ENCODE measurements at places on chromosomes 7 and 10.

GRCh38 chr10:69865450-69865849, 63.7 kb downstream of the COL13A1 start:
- no peak for DNase-seq

- no peak for DNase-seq
These were observed 272.6 kb downstream of the FGFR2 start for GRCh38 chr10:121325490-121326231.

GRCh38 chr10:91980319-91980718, 56.7 kb downstream of the BTAF1 start:
- no peak for DNase-seq

DNA sequence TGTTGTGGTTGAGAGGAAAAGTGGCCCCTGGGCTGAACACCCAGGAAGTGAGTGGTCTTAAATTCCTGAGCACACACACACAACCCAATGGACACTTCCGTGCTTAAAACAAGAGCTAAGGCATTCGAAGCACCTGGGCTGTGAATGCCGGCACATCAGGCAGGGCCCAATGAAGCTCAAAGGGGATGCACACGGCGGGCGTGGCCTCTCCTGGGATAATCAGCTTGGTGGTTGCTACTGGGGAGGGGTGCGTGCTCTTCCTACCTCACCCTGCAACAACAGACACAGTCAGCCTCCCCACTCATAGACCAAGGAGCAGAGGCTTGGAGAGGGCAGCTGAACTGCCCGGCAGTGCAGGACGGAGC, 115.0 kb upstream of the TCERG1L start:
- DNase-seq, result no peak

GRCh38 chr10:71494476-71494875, 97.8 kb downstream of the CDH23 start:
- DNase-seq, result no peak

DNA sequence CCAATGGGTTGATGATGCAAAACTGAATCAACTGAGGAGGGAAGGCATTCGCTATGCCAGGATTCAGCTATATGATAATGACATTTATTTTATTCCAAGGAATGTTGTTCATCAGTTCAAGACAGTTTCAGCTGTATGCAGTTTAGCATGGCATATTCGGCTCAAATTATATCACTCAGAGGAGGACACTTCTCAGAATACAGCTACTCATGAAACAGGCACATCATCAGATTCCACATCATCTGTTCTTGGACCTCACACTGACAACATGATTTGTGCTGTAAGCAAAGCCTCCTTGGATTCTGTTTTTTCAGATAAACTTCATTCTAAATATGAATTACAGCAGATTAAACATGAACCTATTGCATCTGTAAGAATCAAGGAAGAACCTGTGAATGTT, 19.7 kb downstream of the TMEM60 start:
- DNase-seq, result no peak

- no peak for DNase-seq
These were observed 8.6 kb downstream of the ZNF786 start for GRCh38 chr7:149081914-149082313.

- no peak for DNase-seq
These were observed 17.0 kb upstream of the MMP21 start for GRCh38 chr10:125792342-125793300.

DNA sequence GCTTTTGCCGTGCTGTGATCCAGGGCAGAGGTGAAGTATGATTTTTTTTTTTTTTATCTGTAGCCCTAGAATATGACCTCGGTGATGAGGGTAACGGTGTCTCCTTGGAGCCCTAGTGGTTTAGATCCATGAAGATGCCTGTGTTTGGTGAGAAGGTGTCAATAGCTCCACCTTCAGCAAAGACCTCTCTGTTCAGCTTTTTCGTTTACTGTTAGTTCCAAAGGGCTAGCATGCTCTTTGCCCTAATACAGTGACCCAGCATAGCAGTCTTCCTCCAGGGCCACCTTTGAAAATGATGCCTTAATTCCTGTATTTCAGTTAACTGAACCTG, 746 bp upstream of the MRPS16 start:
- DNase-seq, result peak; percentile 36

- DNase-seq, result peak; percentile 52
These were observed 290.8 kb downstream of the NXPH1 start for GRCh38 chr7:8724080-8724718.

DNA sequence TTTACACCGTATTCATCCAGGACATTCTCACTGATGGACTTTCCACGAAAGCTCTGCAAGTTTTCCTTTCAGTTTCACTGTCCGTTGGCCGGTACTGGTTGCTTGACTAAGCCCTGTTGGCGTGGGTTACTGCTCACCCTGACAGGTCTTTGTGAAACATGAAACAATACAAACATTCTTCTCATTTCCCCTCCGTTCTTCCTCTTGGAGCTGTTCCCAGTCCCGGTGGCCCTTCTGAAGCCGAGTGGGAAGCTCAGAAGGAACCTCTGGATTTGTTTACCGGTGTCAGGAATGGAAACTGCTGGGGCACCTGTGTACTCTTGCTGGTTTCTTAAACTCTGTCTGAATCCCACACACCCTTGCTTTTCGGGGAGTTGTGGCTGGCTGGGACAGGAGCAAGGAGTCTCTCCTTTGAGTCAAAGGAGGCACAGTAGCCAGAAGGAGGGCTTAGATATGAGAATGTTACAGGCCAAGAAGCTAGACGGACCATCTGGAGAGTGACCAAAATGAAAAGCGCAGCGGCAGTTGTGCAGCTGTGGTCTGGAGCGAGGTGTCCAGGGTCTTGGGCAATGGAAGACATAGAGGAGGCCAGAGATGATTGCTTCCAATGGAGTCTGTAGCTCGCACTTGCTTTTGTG, 45.7 kb downstream of the LYZL2 start:
- peak; percentile 77 for DNase-seq

DNA sequence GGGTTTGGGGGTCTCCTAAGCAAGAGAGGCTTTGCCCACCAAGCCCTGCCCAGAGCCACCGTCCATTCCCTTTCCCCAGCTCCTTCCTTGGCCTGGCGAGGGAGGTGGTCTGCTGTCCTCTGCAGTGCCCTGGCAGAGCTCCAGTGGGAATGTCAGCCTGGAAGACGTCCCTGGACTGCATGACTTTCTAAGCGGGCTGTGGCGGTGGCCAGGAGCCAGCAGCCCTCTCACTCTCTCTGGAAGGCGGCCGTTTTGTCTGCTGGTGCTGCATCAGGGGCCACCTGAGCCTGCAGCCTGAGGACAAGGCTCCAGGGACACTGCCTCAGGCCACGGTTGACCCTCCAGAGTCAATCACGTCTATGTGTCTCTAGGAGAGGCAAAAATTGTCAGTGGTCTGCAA, 271.0 kb downstream of the SKAP2 start:
- no peak for DNase-seq

DNA sequence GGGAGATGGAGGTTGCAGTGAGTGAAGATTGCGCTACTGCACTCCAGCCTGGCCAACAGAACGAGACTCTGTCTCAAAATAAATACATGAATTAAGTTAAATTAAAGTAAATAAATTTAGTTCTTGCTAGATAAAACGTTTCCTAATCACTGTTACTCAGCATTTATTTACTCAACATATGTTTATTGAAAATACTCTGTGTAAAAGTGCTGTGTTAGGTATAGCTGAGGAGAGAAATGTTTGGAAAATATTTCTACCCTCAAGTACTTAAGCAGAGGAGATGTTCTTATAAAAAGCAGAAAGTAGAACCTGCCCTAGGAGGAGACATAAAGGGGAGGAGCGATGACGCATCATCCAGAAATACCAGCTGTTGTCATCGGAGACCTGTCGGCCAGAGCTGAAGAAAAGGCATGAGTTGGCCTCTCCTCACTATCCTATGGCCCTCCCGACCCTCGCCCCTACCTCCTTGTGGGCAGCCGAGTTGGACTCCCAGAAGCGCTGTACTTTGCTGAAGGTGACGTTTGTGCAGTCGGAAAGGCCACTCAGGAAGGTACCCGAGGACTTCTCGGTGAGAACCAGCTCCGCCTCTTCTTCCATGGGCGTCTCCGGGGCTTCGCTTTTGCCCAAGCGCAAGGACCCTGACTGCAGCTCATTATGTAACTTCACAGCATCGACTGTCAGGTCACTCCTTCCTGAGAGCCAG, 1.1 kb downstream of the RRP12 start:
- DNase-seq, result peak; percentile 54

DNA sequence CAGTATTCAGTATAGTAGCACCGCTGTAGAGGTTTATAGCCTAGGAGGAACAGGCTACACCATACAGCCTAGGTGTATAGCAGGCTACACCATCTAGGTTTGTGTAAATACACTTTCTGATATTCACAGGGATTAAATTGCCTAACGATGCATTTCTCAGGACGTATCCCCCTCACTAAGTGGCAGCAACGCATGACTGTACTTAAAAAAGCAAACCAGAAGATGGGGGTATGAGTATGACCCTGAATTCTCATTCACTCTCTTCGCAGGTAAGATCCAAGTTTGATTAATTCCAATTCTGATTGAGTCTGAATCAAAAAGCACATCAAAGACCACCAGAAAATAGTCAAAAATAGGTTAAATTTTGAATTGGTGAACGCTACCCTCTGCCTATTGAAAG, 972 bp downstream of the ORC5 start:
- DNase-seq, result peak; percentile 16

DNA sequence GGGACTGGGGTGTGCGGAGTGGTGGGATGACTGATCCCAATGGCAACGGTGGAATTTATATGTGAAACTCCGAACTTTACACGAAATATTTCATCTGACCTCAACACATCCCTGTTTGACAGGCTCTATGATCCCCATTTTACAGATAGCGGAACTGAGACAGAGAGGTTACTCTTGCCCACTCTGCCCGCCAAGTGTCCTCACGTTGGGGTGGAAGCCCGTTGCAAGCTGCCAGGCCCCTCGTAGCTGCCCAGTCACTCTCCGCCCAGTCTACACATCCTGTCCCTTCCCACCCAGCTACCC, 397 bp upstream of the NFE2L3 start:
- DNase-seq, result no peak

- DNase-seq, result no peak
These were observed 319.4 kb upstream of the FZD8 start for GRCh38 chr10:35961501-35961900.

DNA sequence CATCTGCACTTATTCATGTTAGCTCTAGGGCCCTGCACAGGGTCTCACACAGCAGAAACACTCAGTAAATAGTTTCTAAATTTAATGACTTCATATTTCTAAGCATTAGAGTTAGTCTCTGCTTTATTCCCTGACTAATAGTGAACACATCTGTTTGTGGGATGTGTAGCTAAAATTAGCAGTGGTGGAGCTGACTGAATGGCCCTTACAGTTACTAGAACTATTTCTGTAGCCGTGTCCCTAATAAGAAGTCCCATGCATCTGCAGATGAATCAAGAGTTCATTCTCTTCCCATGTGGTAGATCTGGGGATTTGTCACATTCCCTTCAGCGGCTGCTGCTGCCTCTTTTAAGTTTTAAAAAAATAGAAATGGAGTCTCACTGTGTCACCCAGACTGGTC, 11.7 kb downstream of the MAP3K8 start:
- no peak for DNase-seq

GRCh38 chr10:111102359-111102837, 25.6 kb downstream of the ADRA2A start:
- DNase-seq, result no peak

GRCh38 chr10:104872691-104873090, 231.6 kb downstream of the SORCS3 start:
- DNase-seq, result no peak

DNA sequence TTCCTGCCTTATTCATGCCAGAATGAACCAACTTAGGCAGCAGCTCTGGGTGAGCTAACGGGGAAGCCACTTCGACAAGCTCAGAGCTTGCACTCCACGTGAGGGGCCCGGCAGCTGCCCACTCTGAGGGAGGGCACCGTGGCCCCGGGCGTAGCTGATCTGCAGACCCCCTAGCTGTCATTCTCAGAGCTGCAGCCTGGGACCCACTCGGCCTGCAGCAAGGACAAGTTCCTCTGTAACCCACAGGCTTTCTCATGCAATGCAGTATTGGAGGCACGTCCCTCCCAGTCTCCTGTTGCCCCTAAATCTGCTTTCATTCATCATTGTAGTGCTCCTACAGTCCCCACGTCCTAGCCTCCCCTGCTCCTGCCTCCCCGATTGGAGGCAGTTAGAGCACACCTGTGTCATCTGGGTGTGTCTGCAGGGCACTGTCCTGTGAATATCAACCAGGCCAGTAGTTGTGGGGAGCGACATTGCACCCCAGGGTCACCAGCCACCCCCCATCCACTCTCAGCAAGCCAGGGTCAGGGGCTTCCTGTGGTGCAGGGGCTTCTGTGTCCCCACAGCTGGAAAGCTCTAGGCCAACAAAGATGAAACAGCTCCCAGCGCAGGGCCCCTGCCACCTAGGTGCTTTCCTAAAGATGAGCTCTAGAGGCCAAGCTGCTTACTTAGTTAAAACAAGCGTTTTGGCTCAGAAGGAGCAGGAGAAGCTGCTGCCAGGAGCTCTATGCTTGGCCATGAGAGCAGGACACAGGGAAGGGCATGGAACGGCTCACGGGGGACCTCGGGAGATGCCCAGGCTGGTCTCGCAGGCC, 333.6 kb downstream of the ADARB2 start:
- DNase-seq, result no peak

DNA sequence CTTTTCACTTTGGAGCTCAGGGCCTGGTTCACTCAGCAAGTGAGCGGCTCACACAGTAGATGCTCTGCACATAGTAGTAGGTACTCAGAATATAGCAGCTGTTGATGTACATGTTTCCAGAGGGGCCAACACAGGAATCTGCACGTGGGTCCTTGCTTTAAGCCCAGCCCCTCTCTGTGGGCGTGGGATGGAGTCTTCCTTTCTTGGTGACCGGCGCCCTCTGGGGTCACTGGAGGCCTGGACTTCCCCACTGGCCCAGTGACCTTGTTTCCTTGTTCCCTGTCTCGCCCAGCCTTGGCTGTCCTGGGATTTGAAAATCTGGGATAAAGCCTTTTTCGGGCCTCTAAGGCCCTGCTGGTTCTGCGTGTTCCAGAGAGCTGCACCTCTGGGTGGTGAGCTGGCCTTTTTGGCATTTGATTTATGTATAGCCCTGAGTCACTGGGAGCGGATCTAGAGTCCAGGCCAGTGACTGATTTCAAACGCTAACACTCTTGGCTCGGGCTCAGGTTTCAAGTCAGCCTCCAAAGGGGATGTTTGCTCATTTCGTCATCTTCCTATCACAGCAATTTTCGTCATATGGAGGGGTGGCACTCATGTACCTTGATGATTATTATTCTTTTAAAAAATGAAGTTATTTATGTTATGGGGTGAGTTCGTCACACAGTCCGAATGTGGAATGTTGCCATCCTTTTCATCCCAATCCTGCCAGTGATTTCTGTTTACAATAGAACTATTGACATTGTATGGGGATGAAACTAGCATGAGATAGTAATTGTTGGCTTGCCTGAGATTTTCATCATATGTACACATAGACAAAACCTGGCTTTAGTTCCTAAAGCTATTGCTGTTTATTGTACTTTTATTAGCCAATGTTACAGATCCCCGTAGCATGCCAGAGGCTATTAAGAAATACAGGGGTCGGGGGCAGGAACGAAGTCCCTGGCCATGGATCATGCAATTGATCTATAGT, 65.5 kb downstream of the CUX1 start:
- no peak for DNase-seq
